Pulmonary artery endothelial cell (primary cell): ENCODE measurements at places on chromosomes 5 and 9. TPM values are rescaled to one million over a fixed set of nuclear protein-coding genes. Genes with fewer than 3 reads are reported as not detected.

DNA sequence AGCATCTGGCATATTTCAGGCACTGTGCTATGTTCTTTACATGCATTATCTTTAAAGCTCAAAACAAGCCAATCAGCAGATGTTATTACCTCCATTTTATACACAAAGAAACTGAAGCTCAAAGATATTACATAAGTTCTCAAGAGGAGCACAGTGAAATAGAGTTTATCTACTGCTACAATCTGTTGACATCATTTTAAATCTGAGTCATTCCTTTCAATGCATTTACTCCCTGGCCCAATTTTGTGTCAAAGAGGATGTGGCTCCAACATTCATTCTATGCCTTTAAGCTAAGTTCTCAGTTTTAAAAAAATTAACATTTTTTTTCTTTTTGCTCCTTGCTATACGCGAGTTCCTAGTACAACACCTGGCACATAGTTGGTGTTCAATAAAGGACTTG lies 486.3 kb upstream of the ZNF462 start:
- DNase-seq = no peak

DNA sequence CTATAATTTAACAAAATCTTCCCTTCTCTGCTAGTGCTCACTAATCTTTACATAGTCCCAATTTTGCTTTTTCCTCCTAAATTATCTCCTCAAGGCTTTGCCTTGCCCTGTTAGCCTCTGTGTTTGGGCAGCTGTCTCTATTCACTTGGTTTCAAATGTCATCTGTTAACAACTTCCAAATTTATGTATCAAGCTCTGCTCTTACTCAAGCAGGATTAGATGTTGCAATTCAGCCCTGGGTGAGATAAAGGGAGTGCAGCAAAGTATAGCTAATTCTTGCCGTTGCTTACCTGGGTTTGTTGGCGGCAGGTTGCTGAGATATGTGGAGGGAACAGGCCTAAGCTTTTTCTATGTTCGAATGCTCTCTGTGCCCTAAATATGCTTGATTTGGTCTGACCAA lies 483.8 kb downstream of the DMAC1 start:
- DNase-seq = no peak

- DNase-seq = no peak
Observed at GRCh38 chr5:113142186-113142585, 165.6 kb downstream of the DCP2 start.

Gene PCDHGA6
- total RNA-seq = 1.3 and 1.4 TPM in 2 replicates

Gene GABRA1
- total RNA-seq = not detected in 2 replicates
